ENCODE measurements at places on chromosomes 3 and 15.

DNA sequence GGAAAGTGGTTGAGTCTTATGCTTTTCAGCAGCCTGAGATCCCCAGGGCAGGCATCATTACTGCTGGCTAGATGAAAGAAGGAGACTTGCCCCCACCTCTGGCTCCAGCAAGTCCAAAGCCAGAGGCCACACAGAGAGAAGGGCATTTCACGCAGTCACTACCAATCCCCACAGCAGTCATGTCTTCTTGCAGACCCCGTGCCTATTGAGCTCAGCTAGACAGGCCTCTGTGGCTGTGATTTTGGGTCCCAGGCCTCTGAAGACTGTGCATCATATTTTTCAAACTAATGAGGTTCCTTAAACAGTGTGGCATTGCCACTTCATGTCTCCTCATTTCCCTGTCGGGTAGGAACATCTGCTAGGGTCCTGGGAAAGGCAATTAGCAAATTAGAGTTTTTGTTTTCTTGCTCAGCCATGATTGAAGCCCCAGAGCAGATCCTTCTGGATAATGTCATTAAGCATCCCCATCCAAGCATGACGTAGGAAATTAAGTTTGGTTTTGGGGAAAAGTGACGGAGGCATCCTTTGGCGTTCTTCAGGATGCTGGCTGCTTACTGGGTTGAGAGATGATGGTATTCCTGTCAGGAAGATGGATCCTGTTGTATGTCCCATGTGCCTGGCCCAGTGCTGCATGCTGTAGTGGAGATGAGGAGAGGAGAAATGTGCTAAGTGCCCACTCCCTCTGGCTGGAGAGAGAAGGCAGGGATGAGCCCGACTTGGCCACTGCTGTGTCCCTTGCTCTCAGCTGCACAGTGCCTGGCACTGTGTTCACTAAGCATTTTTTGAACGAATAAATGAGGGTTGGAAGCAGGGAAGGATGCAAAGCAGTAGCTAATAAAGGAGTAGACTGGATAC, 7.0 kb downstream of the SPSB4 start:
- no peak for DNase-seq

DNA sequence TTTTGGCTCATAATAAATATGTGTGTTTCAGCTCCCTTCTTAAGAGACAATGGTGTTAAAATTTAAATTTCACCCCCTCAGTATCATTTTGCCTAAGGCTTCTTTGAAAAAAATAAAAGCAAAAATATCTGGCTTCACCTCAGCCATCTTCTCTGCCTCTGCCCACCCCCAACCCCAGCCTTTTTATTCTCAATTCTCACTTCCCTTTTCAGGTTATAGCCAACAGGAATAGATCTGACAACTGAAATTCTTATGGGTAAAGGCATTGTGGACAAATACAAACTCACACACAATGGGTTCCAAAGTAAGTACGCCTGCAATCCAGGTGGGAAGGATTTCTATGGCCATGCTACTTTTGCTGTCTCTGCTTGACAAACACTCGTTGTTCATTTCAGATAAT, 399.0 kb upstream of the ARRDC4 start:
- no peak for DNase-seq

DNA sequence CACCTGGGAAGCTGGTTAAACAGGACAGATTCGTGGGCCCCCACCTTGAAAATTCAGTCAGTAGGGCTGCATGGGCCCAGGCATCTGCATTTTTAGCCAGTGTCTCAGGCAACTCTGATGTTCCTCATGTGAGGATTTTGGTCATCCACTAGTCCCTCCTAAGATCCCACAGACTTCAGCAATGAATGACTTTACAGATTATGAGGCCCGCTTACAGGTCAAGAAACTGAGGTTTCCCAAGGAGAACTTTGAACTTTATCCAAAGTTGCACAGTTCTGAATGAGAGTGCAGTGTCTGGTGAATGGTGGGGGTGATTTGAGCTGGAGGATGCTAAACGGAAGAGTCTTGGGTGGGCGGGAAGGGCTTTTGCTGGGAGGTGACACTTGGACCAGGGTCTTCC, 27.2 kb downstream of the SLC6A6 start:
- DNase-seq, result no peak

GRCh38 chr15:68812597-68813431, 7.9 kb downstream of the ANP32A start:
- no peak for DNase-seq

- no peak for DNase-seq
Observed at GRCh38 chr15:79185199-79185598, 94.6 kb upstream of the RASGRF1 start.

GRCh38 chr15:73952171-73952912, 26.1 kb downstream of the LOXL1 start:
- DNase-seq, result no peak

Data from activated CD8-positive, alpha-beta memory T cell treated with anti-CD3 and anti-CD28 coated beads for 24 hours (primary cell).